ENCODE measurements at places on chromosomes 5 and 9.
A peak's percentile ranks its signal among the peaks of the same experiment; 100 is the strongest.

DNA sequence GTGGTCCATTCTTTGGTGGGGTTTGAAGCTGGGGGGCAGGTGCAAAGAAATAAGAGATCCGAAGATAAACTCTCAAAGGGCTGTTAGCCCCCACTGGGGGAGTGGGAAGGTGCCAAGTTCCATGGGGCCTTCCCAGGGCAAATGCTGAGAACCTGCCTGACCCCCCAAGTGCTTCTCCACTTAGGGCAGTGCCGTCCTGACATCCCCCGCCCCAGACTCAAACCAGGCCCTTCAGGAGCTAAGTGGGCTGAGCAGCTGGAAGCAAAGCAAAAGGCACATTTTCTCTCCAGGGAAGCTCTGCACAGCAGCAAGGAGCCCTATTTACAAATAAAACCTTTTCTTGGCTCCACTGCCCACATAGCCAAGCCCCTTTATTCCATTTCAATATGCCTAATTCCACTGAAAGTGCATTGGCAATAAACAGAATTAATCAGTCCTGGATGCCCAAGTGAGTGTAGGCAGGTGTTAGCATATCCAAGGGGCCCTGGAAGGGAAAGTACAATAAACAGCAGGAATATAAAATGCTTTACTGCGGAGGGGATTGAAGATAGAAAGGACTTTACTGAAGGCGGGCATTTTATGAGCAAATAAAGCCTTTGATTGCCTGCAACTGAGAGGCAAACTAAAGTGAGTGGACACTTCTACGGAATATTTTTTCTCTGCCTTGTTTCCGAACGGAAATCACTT lies 44.6 kb downstream of the WHRN start:
- DNase-seq: no peak

GRCh38 chr9:105264380-105264779 lies 19.9 kb downstream of the SLC44A1 start:
- peak; percentile 43 for DNase-seq

- no peak for DNase-seq
Observed at GRCh38 chr9:34876096-34876495, 82.0 kb upstream of the PHF24 start.

- DNase-seq: no peak
Observed at GRCh38 chr5:139657363-139658321, 9.5 kb downstream of the CXXC5 start.

- no peak for DNase-seq
Observed at GRCh38 chr5:80798166-80798565, 143.4 kb upstream of the DHFR start.

- no peak for DNase-seq
Observed at GRCh38 chr5:78691084-78691960, 42.8 kb upstream of the LHFPL2 start.

DNA sequence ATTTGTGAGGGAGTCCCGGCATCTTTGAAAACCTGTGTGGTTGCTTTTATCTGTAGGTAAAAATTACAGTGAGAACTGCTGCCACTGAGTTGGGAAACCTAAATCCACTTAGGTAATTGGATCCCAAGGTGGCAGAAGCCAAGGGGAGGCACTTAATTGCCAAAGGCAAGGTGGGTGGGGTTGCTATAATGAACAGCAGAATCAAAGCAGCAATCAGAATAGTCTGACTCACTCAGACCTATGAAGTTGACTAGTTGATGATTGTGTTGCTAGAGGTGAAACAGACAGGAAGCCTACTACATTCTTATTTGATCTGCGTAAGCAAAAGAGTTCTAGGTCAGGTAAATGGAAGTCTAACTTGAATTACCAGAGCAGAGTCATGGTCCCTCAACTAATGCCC lies 17.3 kb upstream of the BICD2 start:
- DNase-seq: peak; percentile 86

GRCh38 chr9:113350937-113351336 lies 1.6 kb downstream of the BSPRY start:
- DNase-seq: no peak

DNA sequence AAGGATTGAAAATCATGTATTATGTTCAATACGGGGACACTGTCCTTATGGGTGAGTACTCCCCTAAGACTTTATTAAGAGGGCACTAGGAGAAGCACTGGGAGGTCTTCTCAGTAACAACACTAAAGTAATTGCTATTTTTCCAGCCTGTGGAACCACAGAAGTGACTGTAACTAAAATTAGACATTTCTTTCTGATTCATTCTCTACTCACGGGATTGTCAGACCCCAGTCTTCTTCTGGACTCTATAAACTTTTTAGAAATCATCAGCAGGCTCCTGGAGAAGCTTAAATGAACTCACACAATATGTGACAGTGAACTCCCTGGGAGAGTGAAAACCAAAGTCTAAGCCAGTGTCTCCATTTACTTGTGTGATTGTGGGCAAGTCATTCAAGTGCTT lies 14.5 kb downstream of the TLR4 start:
- DNase-seq: no peak

DNA sequence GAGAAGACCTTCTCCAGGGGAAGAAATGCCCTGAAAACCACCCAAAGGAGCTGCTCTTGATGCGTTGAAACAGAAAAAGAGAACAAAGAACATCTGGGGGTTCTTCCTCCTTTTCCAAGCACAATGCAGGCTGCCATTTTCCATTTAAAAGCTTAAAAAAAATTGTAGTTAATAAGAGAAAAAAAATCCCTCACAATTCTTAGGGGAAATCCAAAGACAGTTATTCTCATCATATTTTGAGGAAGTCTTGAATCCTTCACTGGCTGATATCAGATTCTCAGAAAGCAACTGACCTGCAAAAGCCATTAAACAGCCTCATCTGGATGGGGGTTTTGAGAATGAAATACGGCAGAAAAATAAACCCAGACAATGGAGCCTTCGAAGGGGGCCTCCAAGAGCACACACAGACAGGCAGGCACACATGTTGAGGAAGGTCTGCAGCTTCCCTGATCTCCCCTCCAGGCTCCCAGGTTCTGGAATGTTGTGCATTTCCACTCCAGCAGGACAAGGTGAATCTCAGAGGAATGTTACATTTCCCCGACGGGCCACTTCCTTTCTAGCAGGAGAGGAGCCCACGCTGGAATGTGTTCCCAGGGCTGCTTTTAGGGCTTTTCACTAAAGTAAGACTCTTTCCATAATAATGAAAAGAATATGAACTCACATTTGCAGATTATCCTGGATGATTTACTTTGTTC lies 159.4 kb upstream of the S1PR3 start:
- DNase-seq: no peak

GRCh38 chr9:132372177-132373095 lies 17.6 kb upstream of the SETX start:
- no peak for DNase-seq

GRCh38 chr5:68849103-68849502 lies 244.7 kb upstream of the SLC30A5 start:
- no peak for DNase-seq

DNA sequence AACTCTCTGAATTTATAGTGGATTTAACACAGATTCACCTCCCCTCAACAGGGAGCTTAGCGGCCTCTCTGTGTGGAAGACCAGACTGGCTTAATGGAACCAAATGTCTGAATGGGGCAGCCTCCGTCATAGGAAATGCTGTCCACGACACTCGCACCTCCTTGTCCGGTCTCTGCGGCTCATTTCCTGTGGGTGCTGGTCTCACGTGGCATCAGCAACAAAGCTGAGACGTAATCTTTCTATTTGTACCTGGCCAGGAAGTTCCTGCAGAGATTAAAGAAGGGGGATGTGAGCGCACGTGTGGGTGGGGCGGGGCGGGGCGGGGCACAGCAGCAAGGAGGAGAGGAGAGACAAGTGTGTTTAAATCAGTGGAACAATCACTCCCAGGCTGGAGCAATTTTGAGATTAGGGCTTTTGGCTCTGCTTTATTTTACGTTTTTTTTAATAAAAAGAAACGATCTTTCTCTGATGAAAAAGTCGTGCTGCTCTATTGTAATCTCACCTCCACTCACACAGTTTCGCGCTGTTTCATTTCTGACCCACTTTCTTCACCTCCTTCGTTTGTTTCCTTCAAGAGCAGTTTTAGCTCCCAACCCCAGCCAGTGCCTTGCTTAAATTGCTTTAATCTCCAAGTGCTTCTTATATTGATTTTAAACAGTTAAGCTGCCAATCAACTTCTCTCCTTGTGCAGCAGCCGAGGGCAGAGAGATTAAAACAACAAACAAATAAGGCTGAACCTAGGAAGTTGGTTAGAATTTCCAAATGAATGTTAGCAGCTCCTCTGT lies 132.2 kb upstream of the ASTN2 start:
- peak; percentile 26 for DNase-seq

DNA sequence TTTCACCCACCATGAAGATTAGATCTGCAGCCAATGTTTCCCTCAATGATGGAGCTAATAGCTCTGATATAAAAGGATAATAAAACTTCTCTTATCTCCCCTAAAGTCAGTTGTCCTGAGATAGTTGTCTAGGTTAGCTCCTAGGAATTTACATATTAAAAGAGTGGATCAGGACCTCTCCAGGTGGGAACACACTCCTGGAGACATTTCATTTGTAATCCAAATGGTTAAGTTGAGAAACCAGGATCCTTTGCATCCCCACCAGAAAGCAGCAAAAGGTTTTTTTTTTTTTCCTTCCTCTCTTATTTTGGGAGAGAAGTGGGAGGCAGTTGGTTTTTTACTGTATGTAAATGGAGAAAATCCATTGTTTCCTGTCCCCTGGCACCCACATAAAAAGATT lies 182.5 kb upstream of the FBXL17 start:
- DNase-seq: no peak

GRCh38 chr9:68898781-68899439 lies 115.0 kb downstream of the PRKACG start:
- DNase-seq: no peak

GRCh38 chr9:106718936-106719335 lies 144.0 kb upstream of the ZNF462 start:
- DNase-seq: peak; percentile 14

DNA sequence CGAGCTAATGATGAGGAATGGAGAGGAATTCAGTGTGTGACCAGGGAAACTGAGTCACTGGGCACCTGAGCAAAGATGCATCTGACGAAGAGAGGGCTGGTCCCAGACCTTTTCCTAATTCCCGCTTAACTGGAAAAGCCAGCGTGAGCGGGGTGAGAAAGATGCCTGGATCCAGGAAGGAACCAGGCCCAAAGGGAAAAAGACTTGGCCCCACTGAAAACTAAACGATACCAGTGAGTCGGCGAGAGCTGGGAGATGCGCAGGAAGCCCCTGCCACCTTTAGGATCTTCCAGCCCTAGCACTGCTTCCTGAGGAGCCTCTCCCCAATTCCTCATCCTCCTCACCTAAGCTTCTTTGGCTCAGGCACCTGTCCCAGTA lies 499 bp upstream of the FCHSD1 start:
- peak; percentile 61 for DNase-seq

GRCh38 chr5:68046445-68046844 lies 169.1 kb upstream of the PIK3R1 start:
- peak; percentile 95 for DNase-seq

- DNase-seq: peak; percentile 52
Observed at GRCh38 chr9:124764774-124765438, 6.2 kb downstream of the NR6A1 start.

DNA sequence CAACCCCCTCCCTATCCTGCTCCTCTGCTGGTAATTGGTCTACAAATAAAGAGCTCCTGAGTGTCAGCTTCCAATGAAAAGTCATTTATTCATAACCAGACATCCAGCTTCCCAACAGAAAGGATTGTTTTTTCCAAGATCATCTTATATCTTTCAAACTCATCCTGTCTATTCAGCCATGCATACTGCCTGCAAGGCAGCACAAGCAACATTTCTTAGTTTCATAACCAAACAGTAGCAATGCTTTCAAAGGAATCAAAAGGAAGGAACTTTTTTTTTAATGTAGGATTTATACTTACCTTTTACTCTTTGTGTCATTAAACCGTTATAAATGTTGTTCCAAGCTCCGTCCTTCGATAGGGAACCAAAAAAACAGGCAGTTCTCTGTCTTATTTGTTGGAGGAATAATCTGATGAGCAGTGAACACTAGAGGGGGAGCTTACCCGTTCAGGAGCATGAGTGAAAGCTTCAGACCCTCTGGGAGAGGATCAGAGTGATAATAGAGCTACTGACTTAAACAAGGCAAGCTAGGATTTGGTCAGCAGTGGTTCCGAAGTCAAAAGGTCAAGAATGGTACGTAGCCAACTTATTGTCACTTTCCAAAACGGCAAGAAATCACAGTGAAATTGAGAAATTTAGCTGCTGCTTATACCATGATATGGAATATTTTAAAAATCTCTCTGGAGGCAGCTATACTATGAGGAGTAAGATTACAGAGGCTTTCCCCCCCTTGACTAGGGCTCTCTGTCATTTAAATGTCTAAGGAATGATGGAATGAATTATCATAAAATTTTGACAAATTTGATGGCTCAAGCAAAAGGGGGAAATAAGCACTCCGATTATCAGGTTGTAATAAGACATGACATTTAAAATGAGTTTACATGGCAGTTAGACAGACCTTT lies 892.9 kb downstream of the NR2F1-AS1 start:
- peak; percentile 5 for DNase-seq

- no peak for DNase-seq
Observed at GRCh38 chr5:3994628-3995027, 399.0 kb downstream of the IRX1 start.

DNA sequence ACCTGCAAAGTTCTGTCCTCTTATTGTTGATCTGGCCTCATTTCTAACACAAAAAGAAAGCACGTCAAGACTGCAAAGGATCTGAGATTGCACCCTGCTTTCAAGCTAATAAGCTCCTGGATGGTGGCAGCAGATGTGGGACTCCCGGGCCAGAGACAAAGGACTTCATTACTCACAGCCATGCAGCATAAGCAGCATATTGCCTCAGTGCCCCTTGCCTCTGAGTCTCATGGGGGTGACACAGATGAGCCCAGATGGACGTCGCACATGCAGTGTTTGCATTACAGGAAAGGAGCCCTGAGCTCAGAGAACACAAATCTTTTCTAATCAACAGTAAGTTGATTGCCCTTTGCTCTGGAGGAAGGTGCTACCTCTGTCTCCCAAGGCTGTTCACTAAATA lies 105.0 kb downstream of the SLC28A3 start:
- DNase-seq: no peak

- DNase-seq: no peak
Observed at GRCh38 chr5:37234288-37234687, 14.9 kb downstream of the CPLANE1 start.

DNA sequence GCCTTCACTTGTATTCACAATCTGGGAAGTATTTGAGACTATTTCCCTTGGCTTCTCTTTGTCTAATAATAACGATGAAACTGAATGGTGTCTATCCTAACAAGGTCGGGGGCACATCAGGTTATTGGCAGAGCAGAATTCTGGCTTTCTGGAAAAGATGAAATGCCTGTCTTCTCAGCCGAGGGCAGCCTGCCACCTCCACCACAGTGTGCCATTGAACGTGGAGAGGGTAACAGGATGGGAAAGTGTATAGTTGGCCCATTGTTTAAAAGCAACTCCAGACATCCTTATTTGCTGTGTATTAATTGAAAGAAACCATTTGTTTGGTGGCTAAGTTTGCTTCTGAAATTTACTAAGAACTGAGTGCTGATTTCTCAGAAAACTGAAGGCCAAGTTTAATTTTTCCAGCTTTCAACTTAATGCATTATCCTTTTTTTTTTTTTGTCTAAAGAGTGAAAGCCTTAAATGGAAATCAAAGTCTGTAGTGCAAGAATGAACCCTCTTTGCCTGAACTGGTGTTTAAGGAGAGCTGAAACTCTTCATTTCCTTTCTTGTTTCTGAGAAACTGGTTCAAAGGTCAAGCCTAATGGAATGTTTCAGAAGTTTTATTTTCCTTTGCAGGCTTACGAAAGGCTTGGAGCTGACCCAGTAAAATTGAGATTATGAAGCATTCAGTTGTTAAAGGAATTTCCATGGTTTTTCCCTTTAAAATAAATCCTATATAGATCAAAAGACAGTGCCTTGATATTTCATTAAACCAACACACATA lies 563.7 kb upstream of the DAP start:
- no peak for DNase-seq
